Pons (tissue), 1 donor: ENCODE measurements at places on chromosomes 1 and 21.

DNA sequence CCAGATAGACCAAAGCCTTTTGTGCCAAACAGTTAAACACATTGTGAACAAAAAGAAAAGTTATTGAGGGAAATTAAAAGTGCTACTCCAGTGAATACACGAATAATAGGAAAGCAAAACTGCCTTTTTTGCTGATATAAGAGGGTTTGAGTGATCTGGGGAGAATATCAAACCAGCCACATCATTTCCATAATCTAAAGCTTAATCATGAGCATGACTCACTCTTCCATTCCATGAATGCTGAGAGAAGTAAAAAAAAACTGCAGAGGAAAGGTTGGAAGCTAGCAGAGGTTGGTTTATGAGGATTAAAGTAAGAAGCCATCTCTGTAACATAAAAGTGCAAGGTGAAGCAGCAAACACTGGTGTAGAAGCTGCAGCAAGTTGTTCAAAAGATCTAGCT lies 350.6 kb upstream of the NCAM2 start:
- no peak for DNase-seq

DNA sequence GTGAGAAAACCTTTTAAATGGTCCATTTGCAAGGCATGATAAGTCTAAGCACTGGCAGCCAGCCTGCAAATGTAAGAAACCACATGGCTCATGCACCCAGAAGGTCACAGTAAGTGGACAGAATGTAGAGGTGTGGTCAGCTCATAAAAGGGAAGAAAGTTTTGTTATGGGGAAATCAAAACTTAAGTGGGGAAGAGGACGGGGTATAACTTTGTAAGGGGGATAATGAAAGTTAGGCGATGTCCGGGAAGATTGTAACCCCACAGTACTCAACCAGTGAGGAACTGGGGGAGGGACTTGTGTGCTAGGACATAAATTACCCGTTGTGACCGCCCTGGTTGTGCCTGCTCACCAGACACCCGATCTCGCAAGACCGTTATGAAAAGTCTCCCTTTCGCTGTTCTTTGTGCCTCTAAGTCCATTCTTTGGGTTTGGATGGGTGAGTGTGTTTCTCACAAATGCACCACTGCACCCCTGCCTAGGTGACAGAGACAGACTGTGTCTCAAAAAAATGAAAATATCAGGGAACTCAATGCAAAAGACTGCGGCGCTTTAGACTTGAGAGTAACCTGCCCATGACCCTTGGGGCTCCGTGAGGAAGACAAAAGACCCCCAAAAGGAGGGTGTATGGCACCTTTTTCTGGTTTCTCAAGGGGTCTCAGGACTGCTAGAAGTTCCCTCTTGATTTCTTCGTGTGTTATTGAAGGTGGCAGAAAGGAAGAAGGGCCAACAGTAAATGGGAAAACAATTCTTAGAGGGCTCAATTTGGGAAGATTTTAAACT lies 28.6 kb upstream of the ZNF496 start:
- peak; percentile 34 for DNase-seq

DNA sequence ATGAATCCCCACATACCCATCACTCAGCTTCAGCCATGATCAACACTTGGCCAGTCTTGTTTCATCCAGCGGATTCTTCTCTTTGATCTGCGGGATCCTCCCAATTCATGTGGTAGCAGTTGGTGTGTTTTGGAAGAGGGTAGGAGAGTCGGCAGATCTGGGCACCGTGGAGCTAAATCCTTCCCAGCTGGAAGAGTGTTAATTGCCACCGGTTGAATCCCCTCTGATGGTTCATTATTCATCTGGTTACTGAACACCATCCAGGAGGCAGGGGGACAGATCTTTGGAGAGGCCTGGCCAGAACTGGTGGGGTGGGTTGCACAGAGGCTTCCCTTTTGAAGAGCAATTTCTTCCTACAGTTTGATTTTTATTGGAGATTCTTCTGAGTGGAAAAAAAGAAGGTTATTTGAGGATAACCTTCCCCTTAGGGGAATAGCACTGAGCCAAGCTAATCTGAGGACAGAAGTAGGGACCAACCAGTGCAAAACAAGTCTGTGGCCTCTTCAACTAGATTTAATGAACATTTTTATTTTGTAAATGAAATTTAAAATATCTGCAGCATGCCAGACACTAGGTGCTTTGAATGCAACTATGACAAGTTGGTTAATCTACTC lies 8.1 kb downstream of the NFASC start:
- no peak for DNase-seq

- DNase-seq: no peak
Measured at GRCh38 chr1:16118706-16119105, 37.2 kb downstream of the EPHA2 start.

DNA sequence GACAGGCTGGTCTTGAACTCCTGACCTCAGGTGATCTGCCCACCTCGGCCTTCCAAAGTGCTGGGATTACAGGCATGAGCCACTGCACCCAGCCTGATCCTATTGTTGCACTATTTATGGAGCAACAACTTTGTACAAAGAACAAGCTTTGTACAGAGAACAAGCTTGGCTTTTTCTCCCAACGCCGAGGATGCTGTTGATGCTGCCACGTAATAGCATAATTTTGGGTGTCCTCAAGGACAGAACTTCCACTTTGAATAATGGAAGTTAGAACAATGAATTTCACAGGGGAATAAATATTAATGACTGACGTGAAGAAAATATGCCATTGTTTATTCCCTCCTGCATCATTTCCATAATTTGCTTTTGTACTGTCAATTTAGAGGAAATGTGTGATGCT lies 12.8 kb upstream of the RBP7 start:
- DNase-seq: peak; percentile 82

DNA sequence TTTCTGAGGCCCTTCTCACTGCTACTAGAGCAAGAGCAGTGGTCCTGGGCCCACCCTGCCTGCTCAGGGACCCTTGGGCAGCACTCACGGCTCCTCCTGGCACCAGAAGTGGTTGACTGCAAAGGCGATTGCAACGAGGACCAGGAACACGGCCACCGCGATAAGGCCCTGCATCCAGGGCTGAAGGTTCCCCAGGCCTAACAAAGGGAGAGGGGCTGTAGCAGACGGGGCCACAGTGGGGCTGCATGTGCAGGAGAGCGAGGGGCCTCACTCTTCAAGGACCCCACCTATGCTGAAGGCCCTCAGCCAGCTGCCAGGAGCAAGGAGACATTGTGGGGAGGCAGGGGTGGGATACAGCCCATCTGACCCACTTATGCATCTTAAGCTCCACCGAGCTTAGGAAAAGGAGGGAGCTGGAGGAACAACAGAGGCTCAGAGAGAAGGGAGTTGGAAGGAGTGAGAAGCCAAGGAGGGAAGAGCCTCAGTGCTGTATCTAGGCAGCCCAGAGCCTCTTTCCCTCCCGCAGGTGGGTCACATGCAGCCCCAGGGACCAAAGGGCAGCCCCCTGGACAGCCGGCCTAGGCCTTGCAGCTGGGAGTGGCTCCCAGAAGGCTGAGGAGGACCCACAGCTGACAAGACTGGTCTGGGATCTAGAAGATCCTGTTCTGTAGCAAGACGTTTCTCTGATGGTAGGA lies 2.5 kb downstream of the PDZK1IP1 start:
- DNase-seq: no peak

DNA sequence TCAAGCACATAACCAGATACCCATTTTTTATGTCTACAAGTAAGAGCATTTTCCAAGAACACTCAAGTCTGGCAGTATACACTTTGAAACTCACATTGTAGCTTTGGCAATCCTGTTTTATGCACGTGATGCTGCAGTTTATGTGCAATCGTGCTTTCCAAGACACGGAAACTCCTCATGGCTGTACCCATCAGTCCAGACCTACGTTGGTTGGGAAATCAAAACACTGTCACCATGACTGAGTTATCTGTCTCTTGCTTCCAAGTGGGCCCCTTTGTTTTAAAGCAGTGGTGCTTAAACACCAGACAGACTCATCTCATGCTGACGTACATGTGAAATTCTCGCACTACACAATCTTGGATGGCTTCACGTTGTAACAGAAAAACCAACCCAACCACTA lies 192.8 kb downstream of the LTN1 start:
- no peak for DNase-seq

- DNase-seq: no peak
Measured at GRCh38 chr1:197958438-197959305, 41.5 kb downstream of the LHX9 start.

DNA sequence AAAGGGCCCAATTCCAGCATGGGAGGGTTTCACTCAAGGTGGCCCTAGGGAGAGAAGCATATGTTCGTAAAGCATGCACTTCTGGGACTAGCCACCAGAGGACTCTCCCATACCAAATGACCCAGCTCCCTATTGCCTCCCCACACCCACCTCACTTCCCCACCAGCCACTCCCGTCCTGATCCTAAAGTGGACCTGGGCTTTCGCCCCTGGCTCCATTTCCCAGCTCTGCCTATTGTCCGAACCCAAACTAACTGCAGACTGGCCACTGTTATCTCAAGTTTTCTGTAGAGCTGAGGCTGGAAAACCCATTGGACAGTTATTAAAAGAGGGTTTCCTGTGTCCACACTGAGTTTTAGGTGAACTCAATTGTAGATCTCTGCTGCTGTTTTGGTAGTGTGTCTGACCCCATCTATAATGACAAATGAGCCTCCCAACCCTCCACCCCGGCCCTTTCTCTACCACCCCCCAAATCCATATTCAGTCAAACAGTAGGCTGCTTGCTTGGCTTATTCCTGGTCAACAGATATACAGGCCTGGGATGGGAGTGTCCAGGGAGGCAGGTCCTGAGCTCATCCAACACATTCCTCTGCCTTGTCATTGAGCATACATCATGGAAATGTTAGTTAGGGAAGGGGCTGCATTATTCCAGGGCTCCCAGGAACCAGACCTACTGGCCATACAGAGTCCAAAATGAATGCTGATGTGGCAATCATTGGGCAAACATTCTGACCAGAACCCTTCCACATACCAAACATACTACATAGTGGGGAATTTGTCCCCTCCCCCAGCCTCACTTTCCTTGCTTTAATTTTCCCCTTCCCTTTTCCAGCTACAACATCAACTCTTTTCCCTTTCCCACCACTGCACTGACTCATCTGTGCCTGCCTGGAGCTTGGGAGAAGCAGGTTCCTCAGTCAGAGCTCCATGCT lies 59.2 kb downstream of the ABCA4 start:
- DNase-seq: peak; percentile 71
